EH (cell line): ENCODE measurements at places on chromosomes 1 and 21.

DNA sequence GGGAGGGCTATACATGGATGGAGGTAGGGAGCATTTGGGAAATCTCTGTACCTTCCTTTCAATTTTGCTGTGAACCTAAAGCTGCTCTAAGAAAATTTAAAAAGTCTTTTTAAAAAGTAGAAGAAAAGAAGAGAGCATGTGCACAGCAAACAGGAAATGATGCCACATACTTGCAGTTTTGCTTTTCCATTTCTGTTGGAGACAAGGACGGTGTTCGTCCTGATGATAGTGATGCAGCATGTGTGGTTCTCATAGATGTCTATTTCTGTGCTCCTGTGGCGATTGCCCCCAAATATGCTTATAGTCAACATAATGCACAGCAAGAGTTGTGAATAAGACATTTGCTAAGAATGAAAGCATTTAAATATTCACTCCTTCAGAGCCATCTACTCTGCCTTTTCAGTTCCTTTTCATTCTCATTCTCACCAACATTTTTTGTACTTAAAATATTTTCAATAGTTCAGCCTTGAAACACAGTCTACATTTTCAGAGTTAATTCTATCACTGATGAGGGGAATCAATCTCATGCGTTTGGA is 66.6 kb downstream of the LRRC8C start:
- DNase-seq: no peak

DNA sequence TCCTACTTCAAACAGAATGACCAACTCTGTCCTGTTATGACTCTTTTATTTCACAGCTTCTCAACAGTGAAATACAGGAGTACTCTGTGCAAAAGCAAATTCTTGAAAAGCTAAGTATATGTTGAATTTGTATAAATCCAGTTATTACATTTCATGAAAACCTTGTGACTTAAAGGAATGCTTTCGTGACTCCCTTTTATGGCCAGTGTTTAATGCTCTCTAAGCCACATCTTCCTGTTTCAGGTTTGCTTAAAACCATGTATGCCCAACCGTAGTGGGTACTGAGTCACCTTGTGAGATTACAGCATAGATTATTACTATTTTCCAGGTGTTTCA is 40.2 kb upstream of the KIF1B start:
- no peak for DNase-seq

DNA sequence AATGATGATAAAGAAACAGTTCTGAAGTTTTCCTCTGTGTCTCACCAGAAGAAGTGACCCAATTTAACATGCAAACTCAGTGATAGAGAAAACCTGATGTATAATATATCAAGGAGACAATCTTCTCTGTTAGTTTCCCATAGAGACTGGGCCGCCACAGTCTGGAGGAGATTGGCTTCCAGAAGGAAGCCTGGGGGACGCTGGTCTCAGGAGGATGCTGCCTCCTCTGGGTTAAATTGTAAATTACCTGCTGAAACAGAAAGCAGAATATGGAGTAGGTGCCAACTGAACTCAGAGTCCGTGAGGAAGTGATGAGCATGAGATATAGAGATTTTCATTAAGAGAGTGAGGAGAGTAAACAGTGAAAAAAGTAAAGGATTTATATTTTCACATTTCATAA is 15.8 kb downstream of the OR14I1 start:
- no peak for DNase-seq

DNA sequence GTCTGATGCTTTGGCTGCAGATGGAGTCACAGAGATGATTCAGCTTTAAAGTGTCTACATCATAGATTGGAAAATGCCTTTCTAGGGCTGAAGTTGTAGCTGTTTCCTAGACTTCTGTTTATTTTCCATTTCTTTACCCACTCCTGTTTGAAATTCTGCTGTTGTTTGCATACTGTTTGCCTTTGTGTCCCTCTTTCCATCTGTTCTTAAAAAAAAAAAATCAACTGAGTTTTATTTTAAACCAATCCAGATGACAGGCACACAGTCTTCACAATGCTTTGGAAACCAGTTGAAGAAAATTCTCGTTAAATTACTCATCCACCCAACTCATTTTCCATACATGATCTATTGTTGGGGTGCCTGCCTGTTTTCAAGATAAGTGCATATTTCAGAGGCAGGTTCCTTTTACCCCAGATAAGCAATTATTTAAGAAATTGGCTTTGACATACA is 245.9 kb downstream of the DISC1 start:
- DNase-seq: peak; percentile 68

GRCh38 chr1:15623435-15623834 is 6.2 kb downstream of the DDI2 start:
- no peak for DNase-seq

GRCh38 chr1:60894130-60894529 is 188.2 kb upstream of the NFIA start:
- no peak for DNase-seq

- DNase-seq: no peak
These were observed 417.2 kb upstream of the PBX1 start for GRCh38 chr1:164141797-164142196.

DNA sequence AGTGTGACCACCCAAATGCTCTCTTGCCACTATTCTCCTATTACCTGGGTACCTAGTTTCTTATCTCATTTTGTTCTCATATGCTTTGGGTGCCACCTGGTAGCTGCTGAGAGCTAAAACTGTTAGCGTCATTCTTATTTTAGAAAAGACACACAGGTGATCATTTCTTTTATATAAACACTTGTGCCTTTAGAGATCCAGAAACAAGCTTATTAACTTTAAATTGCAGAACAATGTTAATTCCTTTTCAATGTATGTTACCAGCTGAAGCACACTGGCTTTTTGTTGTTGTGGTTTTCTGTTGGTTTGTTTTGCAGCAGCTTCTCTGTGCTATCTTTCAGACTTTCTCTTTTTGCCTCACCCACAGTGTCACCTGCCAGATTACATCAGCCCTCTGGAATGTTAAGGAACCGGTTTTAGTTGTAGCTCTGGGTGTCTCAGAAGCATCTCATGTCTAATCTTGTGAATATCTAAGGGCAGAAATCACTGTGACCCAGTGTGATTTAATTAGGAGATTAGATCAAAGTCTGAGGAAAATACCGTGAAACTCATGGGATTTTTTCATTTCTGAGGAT is 43.4 kb upstream of the SLC19A2 start:
- no peak for DNase-seq

DNA sequence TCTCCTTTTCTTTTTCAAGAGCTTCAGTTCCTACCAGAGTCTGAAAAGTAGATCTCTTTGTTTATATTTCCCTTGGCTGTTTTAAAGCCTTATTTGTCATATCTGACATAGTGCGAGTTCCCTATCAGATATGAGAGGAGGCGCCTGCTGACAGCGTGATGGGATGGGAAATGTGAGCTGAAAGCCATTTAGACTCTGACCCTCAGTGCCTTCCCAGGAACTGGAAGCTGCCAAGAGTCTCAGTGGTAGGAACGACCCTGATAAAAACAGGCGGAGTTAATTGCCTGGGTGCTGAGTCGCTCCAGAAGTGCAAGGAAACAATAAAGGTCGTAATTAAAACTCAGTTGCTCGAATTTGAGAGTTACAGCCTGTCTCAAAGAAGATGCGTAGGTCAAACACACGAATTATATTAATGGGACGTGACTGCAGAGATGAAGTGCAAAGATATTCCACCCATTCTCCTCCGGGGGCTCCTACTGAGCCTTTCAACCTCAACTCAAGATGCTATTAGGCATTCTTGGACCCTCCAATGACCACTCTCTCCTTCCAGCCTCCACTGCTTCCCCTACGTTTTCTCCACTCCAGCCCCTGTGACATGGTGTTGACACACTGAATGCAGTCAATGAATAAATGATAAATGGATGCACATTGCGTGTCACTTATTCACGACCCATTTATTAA is 84.6 kb downstream of the KAZN start:
- DNase-seq: no peak

GRCh38 chr21:37790905-37791304 is 125.4 kb downstream of the KCNJ6 start:
- no peak for DNase-seq

DNA sequence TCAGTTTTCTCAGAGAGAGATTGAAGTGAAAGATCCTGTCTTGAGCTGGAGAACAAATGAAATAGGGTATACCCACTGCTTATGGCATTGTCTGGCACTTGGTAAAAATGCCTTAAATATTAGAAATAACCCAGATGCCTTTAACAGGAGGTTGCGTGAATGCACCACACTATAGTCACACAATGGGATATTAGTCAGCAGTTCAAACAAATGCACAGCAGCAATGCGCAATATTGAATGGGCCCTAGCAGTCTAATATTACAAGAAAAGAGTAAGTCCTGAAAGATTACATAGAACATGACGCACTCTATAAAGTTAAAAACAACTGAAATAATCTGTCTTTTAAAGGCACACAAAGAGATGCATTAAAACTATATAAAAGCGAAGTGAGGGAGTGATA is 161.1 kb downstream of the EDEM3 start:
- DNase-seq: no peak

DNA sequence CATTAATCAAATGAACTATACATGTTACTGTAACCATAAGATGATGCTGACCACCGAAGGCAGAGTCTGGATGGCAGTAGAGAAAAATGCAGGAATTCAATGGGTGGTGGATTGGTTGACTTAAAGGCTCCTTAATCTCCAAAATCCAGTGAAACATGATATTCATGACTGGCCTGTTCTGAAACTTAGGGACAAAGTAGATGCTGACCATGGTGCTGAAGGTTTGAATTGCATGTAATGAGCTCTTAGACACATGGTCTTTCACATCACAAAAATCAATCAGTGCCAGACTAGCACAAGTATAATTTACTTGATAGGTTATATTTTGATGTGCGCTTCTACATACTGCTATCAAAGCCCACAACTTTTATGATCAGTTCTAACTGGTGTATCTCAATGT is 30.9 kb upstream of the NTMT2 start:
- peak; percentile 57 for DNase-seq
